ENCODE measurements at places on chromosomes 5 and 9. TPM values are rescaled to one million over a fixed set of nuclear protein-coding genes. Genes with fewer than 3 reads are reported as not detected.

GRCh38 chr5:10595672-10596309 lies 31.9 kb downstream of the ANKRD33B start:
- H3K4me1 ChIP-seq: no peaks in the 10 kb centered on the region
- peak overlapping the region; percentile 51 for H3K27ac ChIP-seq
- peak; percentile 33 for DNase-seq
- H3K27me3 ChIP-seq: no peaks in the 10 kb centered on the region

DNA sequence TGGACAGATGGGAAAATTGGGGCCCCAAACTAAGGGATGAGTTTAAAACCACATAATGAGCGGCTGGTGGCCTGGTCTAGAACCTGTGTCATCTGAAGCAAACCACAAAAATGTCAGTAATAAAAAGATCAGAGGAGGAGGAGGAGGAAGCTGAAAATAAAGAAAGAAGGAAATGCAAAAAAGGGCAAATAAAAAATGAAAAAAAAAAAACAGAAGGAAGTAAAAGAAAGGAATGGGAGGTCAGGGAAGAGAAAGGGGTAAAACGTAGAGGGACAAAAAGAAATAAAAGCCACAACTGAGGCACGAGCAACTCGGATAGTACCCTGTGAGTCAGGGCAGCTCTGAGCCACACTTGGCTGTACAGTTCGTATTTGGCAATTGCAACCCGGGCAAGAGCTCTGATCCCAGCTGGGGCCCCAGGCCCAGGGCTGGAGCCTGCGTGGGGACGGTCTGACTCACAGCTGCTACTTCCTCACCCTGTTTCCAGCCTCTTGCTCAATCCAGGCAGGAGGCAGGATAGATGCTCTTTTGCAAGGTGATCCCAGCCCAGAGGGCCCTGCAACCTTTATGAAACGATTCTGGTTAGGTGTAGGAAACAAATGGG lies 137.9 kb upstream of the TRIM32 start:
- H3K36me3 ChIP-seq: no peaks in the 10 kb centered on the region
- DNase-seq: peak; percentile 62
- no peaks in the 10 kb centered on the region for H3K4me1 ChIP-seq
- peak overlapping the region; percentile 15 for H3K27ac ChIP-seq
- no peaks in the 10 kb centered on the region for H3K27me3 ChIP-seq

- no peak overlapping the region for H3K27ac ChIP-seq
- no peaks in the 10 kb centered on the region for H3K36me3 ChIP-seq
- DNase-seq: no peak
- no peak overlapping the region for H3K4me3 ChIP-seq
- no peaks in the 10 kb centered on the region for H3K4me1 ChIP-seq
These were observed 40.2 kb downstream of the SLC1A3 start for GRCh38 chr5:36646507-36647023.

GRCh38 chr9:132592451-132592850 lies 10.0 kb downstream of the BARHL1 start:
- H3K4me1 ChIP-seq: no peaks in the 10 kb centered on the region
- H3K27me3 ChIP-seq: peaks cover 45% of the 10 kb centered on the region
- H3K36me3 ChIP-seq: no peaks in the 10 kb centered on the region
- no peak overlapping the region for H3K4me3 ChIP-seq
- no peak overlapping the region for H3K27ac ChIP-seq
- no peak for DNase-seq

ERCC8 gene
- 9.8 TPM for total RNA-seq

All from colonic mucosa (tissue), 4 donors.